ENCODE measurements at places on chromosomes 4 and X. TPM values are rescaled to one million over a fixed set of nuclear protein-coding genes. Genes with fewer than 3 reads are reported as not detected.

CFAP99 gene
- not detected for total RNA-seq

GAGE12G gene
- not detected for total RNA-seq

ACSL1 gene
- 83.1 TPM for total RNA-seq

MTM1 gene
- total RNA-seq, result 13.1 TPM

ALB gene
- total RNA-seq, result not detected

SLC10A4 gene
- not detected for total RNA-seq

PAGE1 gene
- not detected for total RNA-seq

GSX2 gene
- not detected for total RNA-seq

GABRQ gene
- not detected for total RNA-seq

SASH3 gene
- not detected for total RNA-seq

SMIM10L2A gene
- total RNA-seq, result under 0.01 TPM

NUDT11 gene
- total RNA-seq, result 2.8 TPM

TMEM150C gene
- under 0.01 TPM for total RNA-seq

FATE1 gene
- not detected for total RNA-seq

VEGFC gene
- total RNA-seq, result under 0.01 TPM

GIMD1 gene
- not detected for total RNA-seq

CITED1 gene
- total RNA-seq, result 4.3 TPM
